CD4-positive, alpha-beta memory T cell (primary cell): ENCODE measurements at places on chromosomes 4 and X. TPM values are rescaled to one million over a fixed set of nuclear protein-coding genes. Genes with fewer than 3 reads are reported as not detected.
A peak's percentile ranks its signal among the peaks of the same experiment; 100 is the strongest.

The EDNRA gene
- not detected for total RNA-seq

The CFI gene
- not detected for total RNA-seq

The EMCN gene
- not detected for total RNA-seq

The TFE3 gene
- 37.6 TPM for total RNA-seq

The STK32B gene
- not detected for total RNA-seq

The USP26 gene
- total RNA-seq = not detected

The CTAG2 gene
- not detected for total RNA-seq

The MAGEA8 gene
- not detected for total RNA-seq

The GLRA3 gene
- total RNA-seq = not detected

The TMEM175 gene
- total RNA-seq = 45.7 TPM

The CT47B1 gene
- not detected for total RNA-seq

The TKTL2 gene
- not detected for total RNA-seq

The MAOA gene
- total RNA-seq = 0.09 TPM

The DRP2 gene
- total RNA-seq = 0.08 TPM

The CHST7 gene
- 11.4 TPM for total RNA-seq

The CFAP299 gene
- not detected for total RNA-seq

The CT45A10 gene
- not detected for total RNA-seq

The ETDB gene
- not detected for total RNA-seq

GRCh38 chr4:94454405-94454804 is 2.7 kb downstream of the PDLIM5 start:
- no peak for DNase-seq

GRCh38 chrX:129755779-129756650 is 17.2 kb downstream of the XPNPEP2 start:
- no peak for DNase-seq

- DNase-seq = peak; percentile 17
These were observed 10.1 kb upstream of the FGG start for GRCh38 chr4:154622598-154622997.

GRCh38 chr4:61245069-61245714 is 45.1 kb downstream of the ADGRL3 start:
- no peak for DNase-seq

DNA sequence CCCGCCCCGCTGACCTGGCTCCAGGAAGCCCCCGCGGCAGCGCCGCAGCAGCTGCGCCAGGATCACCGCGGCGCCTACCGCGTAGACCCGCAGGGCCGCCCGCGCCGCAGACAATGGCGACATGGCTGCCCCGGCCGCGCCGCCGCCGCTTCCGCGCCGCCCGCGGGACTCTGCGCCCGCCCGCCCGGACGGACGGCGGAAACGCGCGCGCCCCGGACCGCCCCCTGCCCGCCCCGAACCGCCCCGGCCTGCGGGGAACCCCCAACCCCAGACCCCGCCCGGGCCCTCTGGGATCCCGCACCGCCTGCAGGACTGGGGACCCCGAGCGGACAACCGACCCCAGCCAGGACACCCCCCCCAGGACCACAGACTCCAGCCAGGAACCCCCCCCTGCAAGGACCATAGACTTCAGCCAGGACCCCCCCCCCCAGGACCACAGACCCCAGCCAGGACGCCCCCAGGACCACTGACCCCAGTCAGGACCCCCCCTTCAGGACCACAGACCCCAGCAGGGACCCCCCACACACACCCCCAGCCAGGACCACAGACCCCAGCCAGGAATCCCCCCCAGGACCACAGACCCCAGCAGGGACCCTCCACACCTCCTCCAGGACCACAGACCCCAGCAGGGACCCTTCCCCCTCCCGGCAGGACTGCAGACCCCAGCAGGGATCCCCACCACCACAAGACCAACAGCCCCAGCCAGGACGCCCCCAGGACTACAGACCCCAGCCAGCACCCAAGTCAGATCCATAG is at the start of the genes DHRSX and ZBED1:
Gene DHRSX, minus strand, starts transcription at position 174 of the 756 bp plus-strand sequence. Its CDS starts 51 bp downstream, at position 123.
Gene ZBED1, minus strand, starts transcription at position 174 of the 756 bp plus-strand sequence. CDS start 10,257 bp downstream, outside the sequence.
- DNase-seq = peak; percentile 47

- no peak for DNase-seq
These were observed 341.7 kb upstream of the FAT1 start for GRCh38 chr4:187065396-187065795.

DNA sequence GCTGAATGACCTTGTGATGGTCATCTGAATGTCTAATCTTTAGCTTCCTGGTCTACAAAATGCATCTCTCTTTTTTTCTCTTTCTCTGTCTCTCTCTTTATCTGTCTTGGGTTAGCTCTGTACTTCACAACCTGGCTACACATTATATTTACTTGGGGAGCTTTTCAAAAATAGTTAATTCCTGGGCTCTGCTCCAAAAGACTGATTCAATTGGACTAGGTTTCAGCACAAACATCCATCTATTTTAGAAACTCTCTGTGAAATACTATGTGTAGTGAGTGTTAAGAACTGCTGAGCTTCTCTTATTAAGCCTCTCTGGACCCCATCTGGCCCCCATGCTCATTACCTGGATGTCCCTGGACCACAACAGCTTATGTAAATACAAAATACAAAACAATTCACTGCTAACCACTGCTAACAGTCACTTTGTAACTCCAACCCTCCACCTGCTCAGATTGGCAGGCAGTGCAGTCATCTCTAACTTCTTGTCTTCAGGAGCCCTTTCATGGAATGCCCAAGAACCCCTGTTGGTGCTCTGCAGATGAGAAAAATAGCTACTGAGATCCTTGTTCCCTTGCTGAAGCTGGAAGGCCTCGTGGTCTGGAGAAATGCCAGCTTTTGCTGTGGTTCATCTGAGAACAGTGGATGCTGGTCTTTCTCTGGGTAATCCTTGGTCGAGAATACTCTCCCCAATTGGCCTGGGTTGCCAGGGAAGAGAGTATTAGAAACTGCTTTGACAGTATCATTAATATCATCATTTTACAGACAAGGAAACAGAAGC is 14.8 kb upstream of the BOD1L1 start:
- DNase-seq = no peak

DNA sequence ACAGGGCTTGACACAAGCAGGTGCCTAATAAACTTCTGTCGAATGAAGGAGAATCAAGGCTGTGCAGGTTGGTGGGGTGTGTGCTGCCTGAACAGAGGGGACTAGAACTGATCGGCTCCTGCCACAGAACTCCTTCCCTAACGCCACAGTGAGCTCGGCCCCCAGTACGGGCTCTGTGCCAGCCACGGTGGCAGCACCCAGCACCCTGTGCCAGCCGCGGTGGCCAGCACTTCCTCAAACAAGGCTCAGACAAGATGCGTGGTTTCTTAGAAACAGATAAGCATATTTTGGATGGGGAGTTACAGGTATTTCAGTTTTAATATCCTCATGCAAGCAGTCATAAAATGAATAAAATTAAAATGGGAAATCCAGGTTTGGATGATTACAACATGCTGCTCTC is 26.0 kb upstream of the C4orf50 start:
- DNase-seq = no peak

GRCh38 chrX:78105944-78106650 is 2.0 kb downstream of the PGK1 start:
- peak; percentile 46 for DNase-seq

GRCh38 chr4:140188975-140189374 is 35.0 kb upstream of the MAML3 start:
- no peak for DNase-seq

DNA sequence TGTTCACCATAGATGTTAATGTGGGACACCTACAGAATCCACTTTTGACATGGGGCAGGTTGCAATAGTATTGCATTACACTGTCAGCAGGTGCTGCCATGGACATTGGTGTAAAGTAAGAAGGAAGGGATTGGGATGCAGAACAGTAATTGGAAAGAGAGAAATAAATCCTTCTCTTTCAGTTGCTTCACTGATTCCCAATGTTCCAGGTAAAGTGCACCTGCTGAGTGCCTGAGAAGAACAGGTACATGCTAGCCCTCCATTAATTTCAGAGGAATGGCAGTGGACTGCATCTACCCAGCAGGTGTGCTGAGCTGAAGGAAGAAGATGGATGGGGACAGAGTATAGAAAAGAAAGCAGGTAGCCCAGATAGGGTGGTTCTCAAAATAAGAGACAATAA is 248.5 kb downstream of the TENM3 start:
- no peak for DNase-seq

DNA sequence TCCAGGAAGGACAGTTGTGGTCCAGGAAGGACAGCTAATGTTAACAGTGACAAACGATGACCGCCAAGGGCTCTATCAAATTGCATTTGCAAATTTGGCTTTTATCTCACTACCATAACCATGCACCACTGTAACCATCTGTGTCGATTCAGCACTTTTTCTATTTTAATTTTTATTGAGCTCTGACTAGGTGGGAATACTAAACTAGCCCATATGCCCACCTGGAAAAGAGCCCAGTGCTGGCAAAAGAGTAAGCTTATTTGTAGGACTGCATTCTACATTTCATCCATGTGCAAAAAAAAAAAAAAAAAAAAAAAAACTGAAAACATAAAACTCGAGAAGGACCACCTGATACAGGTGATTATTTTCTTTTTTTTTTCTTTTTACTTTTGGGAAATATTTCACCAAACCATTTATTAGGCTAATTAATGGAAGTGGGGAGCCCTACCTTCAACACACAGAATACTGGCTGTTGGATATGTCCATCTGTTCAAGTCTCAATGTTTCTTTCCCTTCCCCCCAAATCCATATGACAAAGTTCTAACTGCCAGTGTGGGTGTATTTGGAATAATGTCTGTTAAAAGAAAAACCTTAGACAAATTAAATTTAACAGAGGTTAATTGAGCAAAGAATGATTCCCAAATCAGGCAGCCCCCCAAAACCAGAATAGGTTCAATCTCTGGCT is 99.5 kb upstream of the MXRA5 start:
- DNase-seq = no peak

- DNase-seq = no peak
These were observed 46.4 kb downstream of the SH2D1A start for GRCh38 chrX:124392794-124393193.

- no peak for DNase-seq
These were observed 24.0 kb upstream of the PCDH7 start for GRCh38 chr4:30696191-30696590.

DNA sequence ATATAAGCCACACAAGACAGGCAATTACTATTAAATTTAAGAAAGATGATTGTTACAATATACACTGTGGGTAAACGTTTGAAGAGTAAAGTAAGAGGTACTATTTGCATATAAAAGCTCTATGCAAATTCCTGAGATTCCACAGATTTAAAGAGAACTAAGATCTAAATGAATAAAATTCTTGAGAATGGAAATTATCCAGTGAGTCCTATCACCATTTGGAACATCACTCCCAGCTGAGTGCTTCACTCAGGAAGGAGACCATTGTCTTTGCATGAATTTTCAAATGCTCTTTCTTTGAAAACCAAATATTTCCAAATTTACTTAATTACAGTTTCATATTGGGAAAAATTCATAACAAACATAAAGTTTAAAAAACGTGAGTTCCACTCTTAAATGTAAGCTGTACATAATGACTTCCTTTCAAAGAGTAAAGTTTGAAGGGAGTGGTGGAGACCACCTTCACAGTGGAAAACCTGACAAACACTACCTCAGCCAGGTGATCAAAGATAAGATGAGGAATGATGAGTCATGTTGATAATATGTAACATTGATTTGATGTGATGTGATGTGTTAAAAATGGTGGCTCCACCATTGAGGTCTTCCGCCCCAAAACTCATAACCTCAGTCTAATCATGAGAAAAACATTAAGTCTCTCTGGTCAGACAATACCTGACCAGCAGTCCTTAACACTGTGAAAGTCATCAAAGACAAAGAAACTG is 159.9 kb downstream of the BANK1 start:
- no peak for DNase-seq

DNA sequence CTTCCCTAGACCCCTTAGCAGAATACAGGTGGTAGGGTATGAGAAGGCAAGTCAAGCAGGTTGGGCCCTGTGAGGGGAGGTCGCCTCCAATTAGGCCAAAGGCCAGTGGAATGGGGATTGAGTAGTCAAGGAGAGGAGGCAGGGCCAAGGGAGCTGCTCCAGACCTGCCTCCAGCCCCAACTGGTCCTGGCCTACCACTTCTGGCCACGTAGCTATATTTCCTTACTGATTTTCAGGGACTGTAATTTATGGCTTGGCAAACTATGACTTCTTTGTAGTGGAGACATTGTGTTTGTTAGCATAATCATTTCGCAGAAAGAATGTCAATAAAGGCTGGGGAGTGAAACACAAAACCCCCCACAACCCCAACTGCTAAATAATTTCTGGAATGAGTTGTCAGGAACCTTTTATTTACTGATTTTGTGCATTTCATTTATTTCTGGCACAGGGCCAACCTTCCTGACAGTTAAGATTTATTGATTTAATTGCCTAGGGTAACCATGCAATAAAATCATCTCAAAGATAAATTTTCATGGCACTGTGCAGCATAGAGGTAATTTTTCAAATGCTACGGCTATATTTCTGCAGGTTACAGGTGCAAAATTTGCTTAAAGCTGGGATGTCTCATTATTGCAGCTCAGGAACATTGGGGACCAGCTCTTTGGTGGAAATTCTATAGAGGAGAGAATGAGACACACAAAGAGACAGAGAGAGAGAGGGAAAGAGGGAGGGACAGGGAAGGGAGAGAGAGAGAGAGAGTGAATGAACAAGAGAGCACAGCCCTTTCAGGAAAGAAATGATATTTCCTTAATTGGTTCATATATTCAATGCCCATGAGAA is 494.9 kb downstream of the IDS start:
- no peak for DNase-seq

DNA sequence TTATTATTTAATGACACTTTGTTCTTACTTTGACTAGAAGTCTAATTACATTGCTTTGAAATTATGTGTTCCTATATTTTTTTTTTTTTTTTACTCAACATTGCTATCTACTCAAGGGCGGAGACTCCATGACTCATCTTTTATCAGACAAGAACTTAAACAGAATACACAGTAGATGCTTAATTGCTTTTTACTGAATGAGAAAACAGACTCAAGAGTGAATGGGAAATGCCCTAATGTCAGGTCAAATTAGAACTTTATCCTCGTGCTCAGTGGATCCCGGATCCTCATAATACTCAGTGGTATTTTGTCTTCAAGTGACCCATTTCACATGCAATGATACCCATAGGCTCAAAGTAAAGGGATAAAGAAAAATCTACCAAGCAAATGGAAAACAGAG is 954.5 kb upstream of the IGFBP7 start:
- DNase-seq = no peak

DNA sequence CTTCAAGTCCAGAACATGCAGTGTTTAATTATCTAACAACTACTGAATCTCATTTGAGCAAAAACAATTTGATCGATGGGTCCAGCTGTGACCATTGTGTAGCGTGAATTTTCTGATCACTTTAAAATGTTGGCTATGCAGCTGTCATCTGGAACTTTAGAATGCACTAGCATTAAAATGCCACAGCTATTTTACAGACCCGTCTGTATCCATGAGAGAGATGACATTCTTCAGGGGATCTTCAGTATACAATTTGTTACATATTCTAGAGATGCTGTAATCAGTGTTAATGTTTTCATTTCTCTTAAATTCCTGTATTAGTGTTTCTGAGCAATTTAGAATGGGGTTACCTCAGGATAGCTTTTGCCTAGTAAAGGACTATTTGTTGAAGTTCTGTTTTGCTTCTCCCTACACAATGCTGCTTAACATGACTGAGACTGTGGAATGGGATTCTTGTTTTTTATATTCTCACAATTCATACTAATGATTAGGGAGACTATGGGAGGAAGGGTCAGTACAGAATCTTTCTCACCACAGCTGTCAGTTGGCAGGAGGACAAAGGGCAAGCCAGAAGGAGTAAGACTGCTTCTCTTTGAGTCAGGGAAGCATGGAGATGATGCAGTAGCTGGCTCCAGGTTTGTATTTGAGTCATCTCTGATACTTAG is 13.2 kb upstream of the CTSO start:
- DNase-seq = no peak

GRCh38 chrX:23799469-23800065 is 16.6 kb downstream of the SAT1 start:
- DNase-seq = no peak
